C1 segment of cervical spinal cord (tissue), 14 donors: ENCODE measurements at places on chromosomes 1 and 21.
A peak's percentile ranks its signal among the peaks of the same experiment; 100 is the strongest.

GRCh38 chr1:93346421-93346993 lies 800 bp downstream of the DR1 start:
- DNase-seq = no peak

- DNase-seq = no peak
These were observed 99.6 kb upstream of the CACNA1E start for GRCh38 chr1:181383695-181384094.

GRCh38 chr21:37704751-37705150 lies 211.5 kb downstream of the KCNJ6 start:
- DNase-seq = no peak

DNA sequence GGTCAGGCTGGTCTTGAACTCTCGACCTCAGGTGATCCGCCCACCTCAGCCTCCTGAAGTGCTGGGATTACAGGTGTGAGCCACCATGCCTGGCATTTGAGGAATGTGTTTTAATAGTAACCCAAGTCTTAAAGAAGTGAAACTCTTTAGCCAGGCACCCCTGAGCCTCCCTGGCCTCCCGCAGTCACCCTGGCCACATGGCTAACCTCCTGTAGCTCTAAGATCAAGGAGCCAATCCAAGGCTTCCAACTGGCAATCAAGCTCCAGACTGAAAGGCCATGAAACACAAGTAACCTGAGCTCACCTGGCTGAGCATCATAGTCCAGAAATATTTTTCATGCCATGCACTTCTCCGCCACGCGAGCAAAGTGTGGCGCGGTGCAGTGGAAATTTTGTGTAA lies 84.3 kb downstream of the LTN1 start:
- no peak for DNase-seq

- no peak for DNase-seq
These were observed 142.5 kb downstream of the RERE start for GRCh38 chr1:8674912-8675311.

DNA sequence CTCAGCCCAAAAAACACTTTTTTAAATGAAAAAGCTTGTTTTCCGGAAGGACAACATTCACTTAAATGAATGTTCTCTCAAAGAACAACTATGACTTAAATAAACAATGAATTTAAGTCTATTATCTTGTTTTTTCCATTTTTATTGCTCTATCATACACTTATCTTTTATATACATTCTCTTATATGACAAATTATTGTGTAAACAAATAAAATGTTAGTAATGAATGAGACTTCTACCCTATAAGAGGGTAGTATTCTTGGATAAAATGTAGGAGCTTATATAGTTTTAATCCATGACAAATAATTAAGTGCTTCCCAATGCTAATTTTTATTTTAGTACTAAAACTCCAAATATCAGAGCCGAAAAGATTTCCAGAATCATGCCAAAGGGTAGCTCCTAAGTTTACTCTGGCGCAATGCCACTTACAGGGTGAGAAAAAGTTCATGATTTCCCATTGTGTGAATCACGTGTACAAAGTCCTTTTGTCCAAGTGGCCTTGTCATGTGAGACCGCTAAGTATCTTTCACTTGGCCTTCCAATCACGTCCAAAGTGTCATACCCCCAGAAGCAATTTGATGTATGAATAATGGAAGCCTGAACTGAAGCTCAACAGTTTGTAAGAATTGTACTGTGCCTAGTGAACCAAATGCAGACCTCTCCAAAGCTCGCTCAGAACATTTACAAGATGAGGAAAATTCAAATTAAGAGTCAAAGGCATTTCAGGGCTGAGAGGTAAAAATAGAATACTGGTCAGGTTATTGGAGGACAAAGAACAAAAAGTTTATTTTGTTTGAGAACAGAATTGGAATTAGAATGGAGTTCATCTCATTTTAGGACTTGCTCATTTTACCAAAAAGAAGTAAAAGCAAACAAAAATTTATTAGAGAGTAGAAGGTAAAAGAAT lies 56.6 kb upstream of the C1orf21 start:
- no peak for DNase-seq

GRCh38 chr1:183884526-183884925 lies 79.6 kb downstream of the RGL1 start:
- no peak for DNase-seq

GRCh38 chr1:9196129-9197040 lies 38.2 kb upstream of the H6PD start:
- DNase-seq = peak; percentile 43

DNA sequence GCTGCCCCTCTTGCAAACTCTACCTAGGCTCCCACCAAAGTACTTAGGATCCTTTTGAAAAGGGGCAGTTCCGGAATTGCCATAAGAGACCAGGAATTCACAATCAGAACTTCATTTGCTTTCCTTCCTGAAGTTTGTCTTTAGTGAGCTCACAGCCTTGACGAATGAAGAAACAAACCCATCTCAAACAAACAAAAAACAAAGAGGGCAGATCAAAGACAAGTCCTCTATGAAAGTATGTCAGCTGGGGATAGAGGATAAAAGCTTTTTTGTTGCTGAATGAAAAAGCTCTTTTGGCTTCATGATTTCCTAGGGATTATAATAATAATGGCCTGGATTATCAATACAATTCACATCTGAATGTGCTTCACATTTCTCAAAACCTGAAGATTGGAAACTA lies 357.9 kb upstream of the DUSP10 start:
- no peak for DNase-seq

GRCh38 chr1:233424779-233425178 lies 97.3 kb downstream of the MAP3K21 start:
- no peak for DNase-seq

- no peak for DNase-seq
These were observed 79.8 kb upstream of the RALGPS2 start for GRCh38 chr1:178645157-178645807.

GRCh38 chr1:204261746-204262505 lies 48.1 kb upstream of the GOLT1A start:
- no peak for DNase-seq

DNA sequence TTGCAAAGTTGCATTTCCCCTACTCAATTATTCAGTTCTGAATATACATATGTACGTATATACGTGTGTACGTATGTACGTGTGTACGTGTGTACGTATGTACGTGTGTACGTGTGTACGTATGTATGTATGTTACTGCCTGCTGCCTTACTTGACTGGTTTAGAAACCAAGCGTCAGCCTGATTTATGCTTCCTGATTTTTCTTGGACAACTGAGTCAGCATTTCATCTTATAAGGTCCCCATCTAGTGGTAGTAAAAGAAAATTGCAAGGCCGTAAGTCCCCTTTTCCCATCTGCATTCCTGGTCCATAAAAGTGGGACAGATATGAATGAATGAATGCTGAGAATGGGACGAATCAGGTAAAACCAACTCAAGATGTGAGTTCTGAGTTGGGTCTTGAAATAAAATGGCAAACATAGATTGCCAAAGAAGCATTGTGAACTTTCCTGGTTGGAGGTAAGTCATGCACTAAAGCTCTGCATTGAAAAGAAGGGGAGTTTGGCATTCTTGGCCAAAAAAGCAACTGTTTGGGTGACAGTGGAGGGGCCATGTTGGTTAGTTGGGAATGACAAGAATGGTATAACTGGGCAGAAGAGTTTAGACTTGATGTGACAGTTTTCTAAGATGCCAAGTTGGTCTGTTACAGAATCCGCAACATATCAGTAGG lies 76.4 kb upstream of the DNAH14 start:
- DNase-seq = no peak

DNA sequence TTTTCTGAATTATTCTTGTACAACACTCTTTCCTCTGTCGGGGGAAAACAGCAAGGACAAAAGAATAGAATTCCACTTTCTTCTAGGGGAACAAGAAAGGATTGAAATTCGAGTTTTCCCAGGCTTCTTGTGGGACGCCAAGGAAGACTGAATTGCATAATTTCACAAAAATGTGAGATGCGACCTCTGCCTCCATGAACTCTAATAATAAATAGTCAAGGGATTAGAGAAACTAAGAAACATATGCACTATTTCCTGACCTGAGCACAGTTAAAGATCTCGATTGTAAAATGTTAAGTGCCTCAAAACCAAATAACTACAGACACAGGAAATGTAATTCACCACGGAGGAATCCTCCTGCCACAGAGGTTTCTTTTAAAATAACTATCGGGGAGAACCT lies 117.3 kb upstream of the MARK1 start:
- no peak for DNase-seq

GRCh38 chr1:224219612-224220059 lies 36.6 kb downstream of the DEGS1 start:
- DNase-seq = no peak

GRCh38 chr1:89724369-89725010 lies 91.6 kb downstream of the LRRC8C start:
- no peak for DNase-seq

GRCh38 chr1:169346036-169346589 lies 21.5 kb downstream of the NME7 start:
- no peak for DNase-seq

GRCh38 chr1:45334308-45335245 lies 5.4 kb upstream of the TOE1 start:
- DNase-seq = no peak

- DNase-seq = no peak
These were observed 1.2 kb upstream of the LHX9 start for GRCh38 chr1:197915862-197916499.

GRCh38 chr1:153733970-153734369 lies 6.1 kb downstream of the INTS3 start:
- DNase-seq = no peak

- DNase-seq = no peak
These were observed 88.2 kb downstream of the PSMG1 start for GRCh38 chr21:39094847-39095579.

DNA sequence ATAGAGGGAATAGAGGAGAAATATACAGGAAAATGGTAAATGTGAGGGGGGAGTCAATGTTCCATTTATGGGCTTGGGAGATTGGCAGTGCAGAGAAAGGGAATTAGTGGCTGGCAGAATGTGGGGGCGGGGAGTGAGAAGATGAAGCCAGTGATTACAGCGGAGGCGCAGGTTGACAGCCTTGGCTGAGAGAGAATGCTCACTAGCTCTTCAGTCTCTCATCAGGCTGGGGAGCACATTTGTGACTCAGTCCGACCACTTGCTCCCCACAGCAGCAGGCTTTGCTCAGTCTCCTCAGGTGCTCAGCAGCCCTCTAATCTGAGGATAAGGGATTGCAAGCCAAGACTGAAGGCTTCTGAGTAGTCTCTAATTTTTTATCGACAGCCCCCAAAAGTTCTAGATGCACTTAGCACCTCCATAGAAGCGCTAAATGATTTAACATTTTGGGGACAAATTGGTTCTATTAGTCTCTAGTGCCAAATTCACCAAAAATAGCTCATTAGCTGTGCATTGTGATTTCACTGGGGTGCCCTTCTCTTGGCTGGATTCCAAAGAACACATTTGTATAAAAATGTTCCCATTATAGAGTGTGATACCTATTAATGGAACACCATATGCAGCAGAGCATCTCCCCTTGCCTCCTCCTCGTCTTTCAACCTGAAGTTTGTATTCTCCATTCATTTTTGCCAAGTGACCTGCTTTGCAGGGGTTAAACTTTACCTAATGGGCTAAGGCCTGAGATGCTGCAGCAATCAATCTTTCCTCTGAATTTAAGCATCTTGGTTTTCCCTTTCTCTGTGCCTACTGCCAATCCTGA lies 191.8 kb downstream of the ZNF326 start:
- no peak for DNase-seq

DNA sequence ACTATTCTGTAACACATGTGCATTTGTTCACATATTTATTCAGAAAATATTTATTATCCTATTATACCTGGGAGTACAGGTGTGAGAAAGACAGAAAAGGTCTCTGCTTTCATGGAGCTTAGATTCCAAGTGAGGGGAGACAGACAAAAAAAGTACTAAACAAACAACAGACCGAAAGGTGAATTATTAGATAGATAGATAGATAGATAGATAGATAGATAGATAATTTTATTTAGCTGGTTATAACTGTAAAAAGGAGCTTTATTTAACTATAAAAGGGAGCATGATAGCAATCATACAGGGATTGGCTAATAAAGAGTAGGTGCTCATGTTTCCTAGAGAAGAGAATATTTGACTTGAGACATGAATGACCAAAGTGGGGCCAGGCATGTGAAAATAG lies 119.4 kb downstream of the TNFSF18 start:
- DNase-seq = no peak

DNA sequence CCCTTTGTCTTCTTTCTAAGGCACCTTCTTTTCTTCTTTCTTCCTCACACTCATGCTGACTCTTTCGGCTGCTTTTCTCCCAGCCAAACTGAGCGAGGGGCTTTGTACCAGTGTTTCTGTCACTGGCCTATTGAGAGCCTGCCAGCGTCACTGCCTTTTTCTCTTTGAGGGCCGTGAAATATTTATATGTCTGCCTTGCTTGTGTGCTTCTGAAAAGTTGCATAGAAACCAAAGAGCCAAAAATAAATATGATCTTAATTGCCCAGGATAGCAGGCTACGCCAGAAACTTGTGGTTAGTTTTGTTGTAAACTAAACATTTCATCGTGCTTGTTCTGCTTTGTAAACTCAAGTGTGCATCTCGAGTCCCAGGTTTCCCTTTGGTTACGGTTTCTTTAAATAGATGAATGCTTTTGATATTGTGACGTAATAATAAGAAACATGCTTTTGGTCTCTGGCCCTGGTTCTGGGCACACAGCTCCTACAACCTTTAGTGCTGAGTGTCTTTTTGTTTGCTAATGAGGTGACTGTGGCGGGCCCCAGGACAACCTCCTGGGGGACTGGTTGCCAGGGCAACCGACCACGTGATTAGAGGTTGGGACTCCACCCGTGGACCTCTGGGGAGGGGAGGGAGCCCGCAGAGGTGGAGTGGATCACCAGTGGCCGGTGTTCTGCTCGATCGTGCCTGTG lies 10.8 kb downstream of the SLC37A1 start:
- no peak for DNase-seq
